ENCODE measurements at places on chromosomes 1 and 21.

- DNase-seq: no peak
Observed at GRCh38 chr1:93763704-93764365, 82.2 kb upstream of the BCAR3 start.

DNA sequence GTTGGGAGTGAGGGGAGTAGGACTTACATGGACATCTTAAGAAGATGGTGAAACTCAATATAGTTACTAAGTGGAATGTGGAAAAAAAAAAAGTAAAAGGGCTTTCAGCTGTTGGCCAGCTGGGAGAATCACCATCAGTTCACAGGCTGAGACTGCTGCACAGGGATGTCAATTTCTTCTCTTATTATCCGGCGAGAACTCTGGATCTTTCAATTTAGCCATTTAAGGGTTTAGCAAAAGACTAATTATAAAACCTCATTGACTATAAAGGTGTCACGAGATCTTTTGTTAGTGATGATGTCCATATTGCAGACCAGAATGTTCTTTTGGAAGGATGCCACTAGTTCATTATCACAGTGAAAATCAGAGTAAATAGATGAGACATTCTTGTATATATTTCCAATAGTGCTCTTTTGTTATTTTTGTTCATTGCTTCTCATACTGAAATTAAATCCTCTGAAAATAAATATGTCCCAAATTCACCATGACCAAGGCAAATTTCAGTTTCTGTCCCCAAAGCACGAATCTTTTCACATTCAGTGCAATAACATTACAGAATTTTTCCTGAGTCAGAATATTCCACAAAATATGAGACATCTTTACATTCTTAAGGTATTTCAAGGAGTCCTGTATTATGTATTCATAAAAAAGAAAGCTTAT, 266.1 kb downstream of the DNM3 start:
- DNase-seq: no peak

GRCh38 chr1:18816808-18817207, 42.7 kb downstream of the TAS1R2 start:
- no peak for DNase-seq

- no peak for DNase-seq
Observed at GRCh38 chr1:32889731-32890278, 3.5 kb downstream of the HPCA start.

- no peak for DNase-seq
Observed at GRCh38 chr21:35559829-35560225, 500.5 kb downstream of the SETD4 start.

DNA sequence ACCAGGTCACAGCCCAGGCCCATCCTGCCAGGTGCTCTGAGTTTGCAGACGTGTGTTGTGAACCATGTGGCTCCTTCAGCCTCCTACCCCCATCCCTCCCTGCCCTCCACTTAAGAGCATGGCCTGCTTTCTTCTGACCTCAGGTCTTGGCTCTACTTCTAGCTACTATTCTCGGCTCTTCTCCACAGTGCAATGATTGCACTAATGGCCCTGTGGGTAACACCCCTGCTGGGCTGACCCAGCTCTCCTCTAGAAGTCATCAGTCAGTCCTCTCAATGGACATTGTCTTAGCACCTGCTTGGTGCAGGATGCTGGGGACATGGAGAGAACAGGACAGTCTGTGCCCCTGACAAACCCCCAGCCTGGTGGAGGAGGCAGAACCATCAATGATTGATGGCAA, 22.2 kb upstream of the IFFO2 start:
- DNase-seq: no peak

- no peak for DNase-seq
Observed at GRCh38 chr1:156080241-156080862, 1.9 kb downstream of the MEX3A start.

DNA sequence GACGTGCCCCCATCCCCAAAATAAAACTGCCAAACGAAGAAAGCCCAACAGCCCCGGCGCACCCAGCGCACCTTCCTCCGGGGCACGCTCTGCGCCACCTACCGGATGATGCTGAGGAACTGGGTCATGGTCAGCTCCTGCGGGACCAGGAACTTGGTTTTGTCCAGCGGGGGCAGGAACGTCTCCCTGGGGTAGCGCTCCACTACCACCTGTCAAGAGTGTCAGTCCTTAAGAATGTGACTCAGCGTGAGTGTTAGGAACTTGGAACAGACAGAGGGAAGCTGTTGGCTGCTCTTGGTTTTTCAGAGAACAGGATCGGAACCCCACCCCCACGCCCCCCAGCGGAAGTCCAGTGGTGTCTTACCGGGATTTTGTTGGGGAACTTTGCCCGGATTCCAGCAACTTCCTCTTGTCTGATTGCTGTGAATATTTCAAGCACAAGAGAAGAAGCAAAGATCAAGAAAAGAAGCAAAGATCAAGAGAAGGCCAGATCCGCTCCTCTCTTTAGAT, 431 bp downstream of the MAP1LC3C start:
- peak; percentile 69 for DNase-seq

- no peak for DNase-seq
Observed at GRCh38 chr21:31248598-31248997, 95.5 kb downstream of the TIAM1 start.

DNA sequence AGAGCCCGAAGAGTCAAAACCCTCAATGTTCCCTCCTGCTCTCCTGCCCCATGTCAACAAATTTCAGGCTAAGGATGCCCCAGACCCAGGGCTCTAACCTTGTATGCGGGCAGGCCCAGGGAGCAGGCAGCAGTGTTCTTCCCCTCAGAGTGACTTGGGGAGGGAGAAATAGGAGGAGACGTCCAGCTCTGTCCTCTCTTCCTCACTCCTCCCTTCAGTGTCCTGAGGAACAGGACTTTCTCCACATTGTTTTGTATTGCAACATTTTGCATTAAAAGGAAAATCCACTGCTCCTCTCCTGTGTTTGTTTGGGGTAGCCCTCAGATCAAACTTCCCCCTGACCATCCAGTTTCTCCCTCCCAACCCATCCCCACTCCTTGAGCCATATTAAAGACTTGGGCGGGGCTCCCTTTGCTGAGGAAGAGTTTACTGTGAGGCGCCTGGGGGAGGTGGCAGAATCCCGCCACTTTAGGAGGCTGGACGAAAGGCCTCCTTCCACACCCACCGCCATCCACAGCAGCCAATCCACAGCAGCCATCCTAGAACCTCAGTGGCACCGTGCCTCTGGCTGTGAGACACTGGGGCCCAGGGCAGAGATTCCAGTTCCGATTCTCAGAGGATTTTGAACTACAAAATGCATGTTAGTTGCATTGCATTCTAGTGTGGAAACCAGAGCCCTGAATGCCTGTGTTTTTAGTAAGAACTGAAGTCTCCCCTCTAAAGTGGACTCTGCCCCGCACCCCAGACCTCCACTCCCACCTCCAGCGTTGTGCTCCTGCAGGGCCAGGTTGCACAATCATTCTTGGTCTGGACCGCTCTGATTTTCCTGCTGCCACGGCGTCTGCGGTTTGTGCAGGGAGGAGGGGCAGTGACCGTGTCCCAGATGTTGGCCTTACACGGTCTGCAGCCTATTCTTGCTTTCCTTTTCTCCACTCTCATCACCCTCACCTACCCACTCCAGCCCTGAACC, 3.0 kb downstream of the OLFML3 start:
- no peak for DNase-seq

DNA sequence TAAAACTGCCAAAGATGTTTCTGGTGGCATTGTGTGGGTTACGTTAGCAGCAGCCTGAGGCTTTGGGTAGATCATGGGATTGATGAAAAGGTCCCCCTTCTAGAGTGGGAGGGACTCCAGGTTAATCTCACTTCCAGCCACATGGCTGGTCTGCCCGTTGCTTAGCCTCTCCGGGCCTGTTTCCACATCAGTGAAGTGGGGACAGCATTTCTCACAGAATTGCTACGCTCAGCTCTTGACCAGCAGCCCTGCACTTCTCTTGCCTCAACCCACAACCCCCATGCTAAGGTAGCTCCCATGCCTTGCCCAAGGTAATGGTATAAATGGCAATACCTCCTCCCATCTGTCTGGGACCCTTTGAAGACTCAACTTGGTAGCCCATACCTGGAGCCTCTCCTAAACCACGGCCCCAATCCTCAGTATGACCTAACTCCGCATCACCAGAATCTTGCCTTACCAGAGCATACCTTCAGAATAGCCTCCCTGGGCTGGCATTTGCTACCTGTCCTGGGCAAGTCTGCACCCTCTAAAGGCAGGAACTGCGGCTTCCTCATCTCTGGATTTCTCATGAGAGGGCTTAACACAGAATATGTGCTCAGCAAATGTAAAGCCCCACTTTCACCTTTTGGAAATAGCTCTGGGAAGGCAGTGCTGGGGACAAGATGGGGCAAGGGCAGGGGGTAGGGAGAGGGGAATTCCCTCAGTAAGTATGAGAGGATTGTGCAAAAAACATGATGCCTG, 10.9 kb upstream of the GUCA2A start:
- no peak for DNase-seq

- no peak for DNase-seq
Observed at GRCh38 chr1:94798462-94798861, 21.7 kb upstream of the SLC44A3 start.

- no peak for DNase-seq
Observed at GRCh38 chr1:17004466-17005364, 7.0 kb downstream of the ATP13A2 start.

- no peak for DNase-seq
Observed at GRCh38 chr1:193085263-193085662, 20.0 kb downstream of the GLRX2 start.

- no peak for DNase-seq
Observed at GRCh38 chr1:20982316-20982715, 194.4 kb downstream of the EIF4G3 start.

DNA sequence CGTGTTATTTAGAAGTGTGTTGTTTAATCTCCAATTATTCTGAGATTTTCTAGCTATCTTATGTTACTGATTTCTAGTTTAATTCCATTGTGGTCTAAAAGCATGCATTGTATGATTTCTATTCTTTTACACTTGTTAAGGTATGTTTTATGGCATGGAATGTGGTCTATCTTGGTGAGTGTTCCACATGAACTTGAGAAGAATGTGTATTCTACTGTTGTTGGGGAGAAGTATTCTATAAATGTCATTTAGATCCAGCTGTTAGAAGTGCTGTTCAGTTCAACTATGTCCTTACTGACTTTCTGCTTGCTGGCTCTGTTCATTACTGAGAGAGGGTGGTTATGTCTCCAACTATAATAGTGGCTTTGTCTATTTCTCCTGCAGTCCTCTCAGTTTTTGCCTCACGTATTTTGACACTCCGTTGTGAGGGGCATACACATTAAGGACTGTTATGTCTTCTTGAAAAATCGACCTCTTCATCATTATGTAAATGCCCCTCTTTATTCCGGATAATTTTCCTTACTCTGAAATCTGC, 12.0 kb upstream of the PLA2G5 start:
- DNase-seq: no peak

DNA sequence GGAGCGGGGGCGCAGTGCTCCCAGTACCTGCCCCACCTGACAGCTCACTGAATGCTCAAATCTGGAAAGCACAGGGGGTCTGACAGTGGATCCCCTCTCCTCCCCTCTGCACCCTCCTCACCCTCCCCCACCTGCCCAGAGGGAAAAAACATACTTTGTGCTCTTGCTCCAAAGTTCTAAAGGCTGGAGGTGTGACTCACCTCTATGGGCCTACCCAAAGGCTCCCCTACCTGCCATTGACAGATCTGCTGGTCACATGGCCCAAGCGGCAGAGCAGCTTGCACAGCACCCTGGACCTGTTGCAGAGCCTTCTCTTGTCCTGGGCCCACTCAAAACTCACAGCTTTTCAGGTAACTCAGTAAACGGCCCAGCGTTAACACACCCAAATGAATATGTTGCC, 55.7 kb downstream of the ADSS2 start:
- no peak for DNase-seq

- no peak for DNase-seq
Observed at GRCh38 chr1:23527366-23527765, 3.7 kb downstream of the E2F2 start.

GRCh38 chr1:1156140-1157032, 17.3 kb upstream of the TTLL10 start:
- DNase-seq: no peak

GRCh38 chr1:9078752-9079500, 9.5 kb upstream of the SLC2A5 start:
- DNase-seq: no peak

- DNase-seq: no peak
Observed at GRCh38 chr1:119285482-119285881, 83.1 kb upstream of the HAO2 start.

DNA sequence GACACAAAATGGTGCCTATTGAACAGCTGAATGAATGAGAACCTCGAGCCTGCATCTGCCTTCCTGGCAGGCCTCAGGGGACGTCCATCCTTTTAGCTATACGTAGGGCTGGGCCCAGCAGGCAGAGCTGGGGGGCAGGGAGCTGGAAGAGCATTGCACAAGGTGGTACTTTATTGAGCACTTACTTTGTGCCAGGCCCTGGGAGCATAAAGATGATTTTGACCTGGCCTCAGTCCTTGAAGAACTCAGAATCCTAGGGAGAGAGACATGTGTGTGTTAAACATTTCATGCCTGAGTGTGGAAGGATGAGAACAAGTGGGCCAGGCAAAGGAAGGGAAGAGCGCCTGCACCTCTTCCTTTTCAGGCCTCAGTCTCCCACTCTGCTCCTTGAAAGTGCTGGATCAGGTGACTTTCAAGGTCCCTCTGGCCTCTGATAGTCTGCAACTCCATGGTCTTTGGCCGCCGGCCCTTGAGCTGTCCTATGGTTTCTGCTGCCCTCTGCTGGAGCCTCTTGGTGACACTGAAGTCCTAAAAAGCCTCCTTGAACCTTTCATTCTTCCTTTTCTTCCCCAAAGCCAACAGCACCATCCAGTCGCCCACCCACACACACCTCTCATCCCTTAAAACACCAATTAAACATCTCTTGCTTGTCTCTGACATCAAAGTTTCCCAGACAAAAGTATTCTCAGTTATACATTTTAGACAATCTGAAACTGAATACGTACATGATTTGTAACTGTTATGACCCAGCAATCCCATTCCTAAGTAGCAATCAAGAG, 3.5 kb upstream of the PEAR1 start:
- peak; percentile 74 for DNase-seq

- no peak for DNase-seq
Observed at GRCh38 chr21:44849616-44850130, 23.8 kb downstream of the PTTG1IP start.

DNA sequence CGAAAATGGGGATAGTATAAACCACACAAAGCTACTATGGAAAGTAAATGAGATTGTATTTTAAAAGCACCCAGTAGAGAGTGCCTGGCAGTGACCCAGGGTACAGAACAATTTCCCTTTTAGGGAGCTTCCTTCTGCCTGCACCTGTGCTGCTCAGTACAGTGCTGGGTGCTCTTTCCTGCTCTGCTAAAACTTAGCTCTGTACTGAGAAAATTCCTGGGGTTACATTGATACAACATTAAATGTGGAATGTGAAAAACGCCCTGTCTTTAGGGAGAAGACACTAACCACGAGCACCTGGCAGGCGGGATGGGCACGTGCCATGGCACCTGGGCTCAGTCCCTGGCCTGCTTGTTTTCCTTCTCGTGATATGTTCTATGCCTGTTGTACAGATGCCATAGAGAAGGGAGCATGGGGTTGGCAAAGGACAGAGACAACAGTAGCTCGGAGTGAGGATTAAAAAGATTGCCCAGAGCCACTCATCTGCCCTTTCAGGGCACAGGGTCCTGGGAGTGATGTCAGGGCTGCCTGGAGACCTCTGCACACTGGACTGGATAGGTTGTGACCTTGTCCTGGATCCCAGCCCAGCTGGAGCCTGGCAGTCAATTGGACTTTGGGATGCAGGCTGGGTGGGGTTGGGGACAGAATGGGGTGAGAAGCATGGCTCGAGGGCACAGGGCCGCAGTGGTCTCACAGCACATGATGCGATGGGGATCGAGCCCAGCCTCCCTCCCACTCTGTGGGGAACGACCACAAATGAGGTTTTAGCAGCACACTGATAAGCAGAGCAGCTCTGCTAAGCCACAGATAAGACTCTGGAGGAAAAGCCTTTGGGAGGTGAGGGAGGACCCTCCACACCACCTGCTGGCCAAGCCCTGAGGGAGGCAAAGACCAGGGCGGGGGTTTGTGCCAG, 4.2 kb downstream of the SPATA46 start:
- no peak for DNase-seq
